Stimulated activated CD4-positive, alpha-beta T cell treated with anti-CD3 and anti-CD28 coated beads, Interleukin-4, amount 100 ng/mL, for 24 hours (primary cell): ENCODE measurements at places on chromosomes 11 and 22.

DNA sequence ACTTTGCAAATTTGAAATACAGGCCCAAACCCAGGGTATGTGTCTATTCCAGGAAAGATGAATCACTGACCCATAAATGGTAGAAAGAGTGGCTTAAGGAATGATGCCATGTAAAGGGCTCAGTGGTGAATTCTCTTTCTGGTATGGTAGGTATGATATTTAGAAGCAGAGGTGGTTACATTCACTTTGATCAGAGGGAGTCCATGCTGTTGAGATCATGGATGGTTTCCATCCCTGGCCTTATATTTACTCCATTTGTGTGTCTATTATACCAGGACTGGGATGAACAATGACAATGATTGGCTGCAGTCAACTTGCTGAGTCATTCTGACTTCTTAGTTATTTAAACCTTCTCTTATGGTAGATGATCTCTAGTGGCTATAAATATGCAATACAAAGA, 419.8 kb upstream of the LRRC4C start:
- no peak for DNase-seq

DNA sequence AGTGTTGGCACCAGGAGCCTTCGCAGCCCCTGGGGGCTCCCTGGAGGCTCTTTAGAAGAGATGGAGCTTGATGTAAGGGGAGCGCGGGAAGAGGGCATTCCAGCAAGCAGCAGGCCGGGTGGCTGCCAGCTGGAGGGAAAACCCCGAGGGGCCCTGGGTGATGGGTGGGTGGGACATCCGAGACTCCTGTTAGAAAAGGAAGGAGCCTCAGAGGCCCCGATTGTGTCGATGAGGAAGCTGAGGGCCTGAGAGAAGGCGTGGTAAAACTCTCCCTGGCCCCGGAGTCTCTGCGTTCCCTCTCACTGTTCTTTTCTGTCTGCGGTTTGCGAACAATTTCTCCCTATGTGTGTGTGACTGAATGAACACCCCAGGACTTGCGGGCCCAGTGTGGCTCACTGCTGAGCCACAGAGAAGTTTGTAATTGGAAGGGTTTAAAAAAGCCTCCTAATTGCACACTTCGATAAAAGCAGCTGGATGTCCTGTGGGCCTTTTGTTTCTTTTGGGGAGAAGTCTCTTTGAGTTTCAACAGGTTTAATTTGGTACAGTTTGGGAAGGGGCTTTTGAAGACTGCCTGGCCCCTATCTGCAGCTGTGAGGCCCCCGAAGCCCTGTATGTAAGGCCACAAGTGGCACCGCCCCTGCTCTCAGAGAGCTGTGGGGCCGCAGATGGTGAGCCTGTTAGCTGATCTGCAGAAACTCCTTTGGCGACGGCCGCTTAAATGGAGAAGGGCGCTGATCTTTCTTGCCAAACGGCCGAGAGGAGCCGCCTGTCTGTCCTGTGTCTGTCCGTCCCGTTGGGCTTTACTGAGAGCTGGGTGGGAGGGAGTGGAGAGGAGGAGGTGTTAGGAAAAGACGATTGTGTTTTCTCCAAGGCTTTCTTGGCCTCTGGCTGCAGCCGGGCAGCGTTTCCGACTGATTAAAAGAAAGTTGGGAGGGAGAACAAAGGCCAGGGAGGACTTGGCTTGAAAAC, 2.0 kb downstream of the FBLN1 start:
- DNase-seq, result no peak

DNA sequence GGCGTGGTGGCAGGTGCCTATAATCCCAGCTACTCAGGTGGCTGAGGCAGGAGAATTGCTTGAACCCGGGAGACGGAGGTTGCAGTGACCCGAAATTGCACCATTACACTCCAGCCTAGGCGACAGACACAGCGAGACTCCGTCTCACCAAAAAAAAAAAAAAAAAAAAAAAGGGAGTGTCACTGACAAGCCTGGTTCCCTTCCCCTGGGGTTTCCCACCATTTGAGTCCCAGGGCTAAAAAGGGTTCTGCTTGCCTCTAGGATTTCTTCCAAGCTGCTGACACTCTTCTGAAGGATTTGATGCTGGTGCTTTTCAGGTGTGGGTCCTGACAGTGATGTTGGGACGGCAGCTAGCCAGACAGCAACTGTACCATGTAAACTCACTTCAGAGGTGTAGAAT, 1.3 kb upstream of the CCDC88B start:
- no peak for DNase-seq

DNA sequence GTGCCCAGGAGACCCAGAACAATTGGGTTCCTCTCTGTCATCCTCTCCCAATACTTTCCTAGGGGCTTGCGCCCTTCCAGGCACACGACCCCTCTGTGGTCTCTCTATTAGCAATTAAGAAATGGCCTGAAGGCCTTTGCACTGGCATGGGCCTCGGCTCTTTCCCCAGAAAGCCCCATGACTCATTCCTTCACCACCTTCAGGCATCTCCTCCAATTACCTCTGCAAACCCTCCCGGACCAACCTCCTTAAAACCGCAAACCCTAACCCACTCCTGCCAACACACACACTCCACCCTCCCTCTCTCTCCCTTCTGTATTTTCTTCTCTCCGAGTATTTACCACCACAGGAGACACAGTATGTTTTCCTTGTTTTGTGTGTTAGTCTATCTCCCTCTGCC, 36.7 kb downstream of the LARGE1 start:
- no peak for DNase-seq

DNA sequence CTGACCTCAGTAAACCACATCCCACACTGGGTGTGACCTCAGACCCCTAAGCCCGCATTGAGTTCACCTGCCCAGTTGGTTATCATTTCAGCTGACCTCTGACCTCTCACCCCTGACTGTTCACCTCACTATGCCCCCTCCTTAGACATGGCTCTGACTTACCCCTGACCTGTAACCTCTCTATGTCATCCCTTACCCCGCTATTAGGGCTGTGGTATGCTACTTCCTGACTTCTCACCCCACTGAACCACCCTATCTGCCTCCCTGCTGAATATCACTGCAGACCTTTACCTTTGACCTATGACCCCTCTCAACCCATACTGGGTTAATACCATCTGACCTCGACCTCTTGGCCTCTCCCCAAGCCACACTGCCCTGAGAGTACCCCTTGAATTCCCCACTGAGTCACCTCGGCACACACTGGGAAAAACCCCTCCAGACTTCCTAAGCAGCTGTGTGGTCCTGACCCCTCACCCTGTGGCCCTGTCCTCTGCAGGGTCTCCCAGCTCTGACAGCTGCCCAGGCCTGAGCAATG, 8.3 kb downstream of the PLCB3 start:
- DNase-seq, result no peak

DNA sequence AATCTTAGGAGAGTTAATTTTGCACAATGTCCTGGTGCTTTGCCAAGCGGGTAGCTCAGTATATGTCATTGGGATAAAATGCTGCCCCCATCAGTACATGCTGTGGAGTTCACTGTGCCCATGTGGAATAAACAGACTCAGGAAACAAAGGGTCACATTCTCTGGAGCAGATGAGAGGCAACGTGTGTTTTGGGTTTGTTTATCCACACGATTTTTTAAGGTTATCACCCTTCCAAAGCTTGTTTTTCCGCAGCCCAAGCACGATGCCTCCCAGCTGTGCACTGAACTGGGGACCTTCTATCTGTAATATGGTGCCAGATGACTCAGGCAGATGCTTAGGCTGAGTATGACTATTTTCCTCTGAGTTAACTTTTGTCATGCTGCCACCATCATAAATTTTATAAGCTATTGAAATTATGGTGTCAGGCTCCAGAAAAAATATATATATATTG, 6.5 kb downstream of the OR4D6 start:
- DNase-seq, result no peak
